ENCODE measurements at places on chromosomes 12 and 14. TPM values are rescaled to one million over a fixed set of nuclear protein-coding genes. Genes with fewer than 3 reads are reported as not detected.

IGF1 gene
- total RNA-seq = not detected

ING4 gene
- total RNA-seq = 15.4 TPM

GPRC5A gene
- 313 TPM for total RNA-seq

ASB2 gene
- 0.67 TPM for total RNA-seq

SAMD4A gene
- 11.0 TPM for total RNA-seq

NKX2-1 gene
- not detected for total RNA-seq

MYG1 gene
- 90.1 TPM for total RNA-seq

DDN gene
- total RNA-seq = 0.81 TPM

KRT86 gene
- 44.4 TPM for total RNA-seq

ZFYVE26 gene
- 5.3 TPM for total RNA-seq

ALX1 gene
- 4.5 TPM for total RNA-seq

IRAK3 gene
- total RNA-seq = 0.91 TPM

CFAP251 gene
- 0.96 TPM for total RNA-seq

MIA2 gene
- total RNA-seq = 19.8 TPM

PLXNC1 gene
- 0.06 TPM for total RNA-seq

KIF26A gene
- total RNA-seq = 3.0 TPM

TMED8 gene
- 7.1 TPM for total RNA-seq

NR1H4 gene
- total RNA-seq = not detected

IL31 gene
- not detected for total RNA-seq

ZFHX2 gene
- 0.76 TPM for total RNA-seq

TSPAN19 gene
- not detected for total RNA-seq

C12orf60 gene
- 2.0 TPM for total RNA-seq

CEP170B gene
- total RNA-seq = 24.2 TPM

VEZT gene
- 74.3 TPM for total RNA-seq

COQ5 gene
- 26.9 TPM for total RNA-seq

NGB gene
- not detected for total RNA-seq

SMCO3 gene
- not detected for total RNA-seq

GPR135 gene
- 1.1 TPM for total RNA-seq

HNRNPC gene
- total RNA-seq = 783 TPM

HRK gene
- 1.6 TPM for total RNA-seq

CABP1 gene
- total RNA-seq = 0.26 TPM

NAB2 gene
- 19.0 TPM for total RNA-seq

APOLD1 gene
- total RNA-seq = 0.19 TPM
